ENCODE measurements at places on chromosomes 12 and 14.

DNA sequence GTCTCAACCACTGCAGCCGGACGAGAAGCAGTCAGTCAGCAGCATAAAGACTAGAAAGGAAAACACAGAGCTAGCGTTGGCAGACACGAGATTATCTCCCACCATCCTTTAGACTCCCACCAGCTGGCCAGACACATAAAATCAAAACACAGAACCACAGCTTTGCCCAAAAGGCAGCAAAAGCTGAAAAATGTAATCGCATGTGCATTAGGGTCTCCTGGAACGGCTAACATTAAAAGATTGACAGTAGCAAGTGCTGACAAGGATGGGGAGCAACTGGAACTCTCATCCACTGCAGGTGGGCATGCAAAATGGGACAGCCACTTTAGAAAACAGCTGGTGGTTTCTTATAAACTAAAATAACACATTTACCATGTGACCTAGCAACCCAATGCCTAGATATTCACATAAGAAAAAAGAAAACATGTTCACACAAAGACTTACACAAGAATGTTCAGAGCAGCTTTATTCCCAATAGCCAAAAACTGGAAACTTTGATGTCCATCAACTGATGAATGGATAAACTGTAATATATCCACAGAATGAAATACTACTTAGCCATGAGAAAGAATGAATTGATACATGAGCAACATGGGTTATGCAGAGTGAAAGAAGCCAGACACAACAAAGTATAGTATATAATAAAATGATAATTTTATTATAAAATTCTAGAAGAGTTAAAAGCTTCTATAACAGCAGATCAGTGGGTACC is 37.7 kb downstream of the NCOR2 start:
- DNase-seq = no peak

GRCh38 chr14:75820761-75821160 is 159.7 kb downstream of the TTLL5 start:
- DNase-seq = no peak

- no peak for DNase-seq
Observed at GRCh38 chr12:50190859-50191258, 23.7 kb upstream of the CERS5 start.

GRCh38 chr12:64835901-64836300 is 11.5 kb downstream of the TBC1D30 start:
- no peak for DNase-seq

DNA sequence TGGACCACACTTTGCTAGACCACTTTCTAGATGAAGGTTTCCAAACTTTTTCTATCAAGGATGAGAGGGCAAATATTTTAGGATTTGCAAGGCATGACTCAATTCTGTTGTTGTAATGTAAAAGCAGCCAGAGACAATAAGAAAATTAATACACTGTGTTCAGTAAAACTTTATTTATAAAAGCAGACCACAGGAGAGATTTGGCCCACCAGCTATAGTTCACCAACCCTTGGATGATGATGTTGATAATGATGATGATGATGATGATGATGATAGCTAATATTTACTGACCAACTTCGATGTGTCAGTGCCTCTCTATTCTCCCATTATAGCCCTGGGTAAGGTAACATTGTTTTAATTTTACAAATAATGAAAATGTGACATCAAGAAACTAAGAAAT is 156.5 kb downstream of the BTG1 start:
- no peak for DNase-seq

DNA sequence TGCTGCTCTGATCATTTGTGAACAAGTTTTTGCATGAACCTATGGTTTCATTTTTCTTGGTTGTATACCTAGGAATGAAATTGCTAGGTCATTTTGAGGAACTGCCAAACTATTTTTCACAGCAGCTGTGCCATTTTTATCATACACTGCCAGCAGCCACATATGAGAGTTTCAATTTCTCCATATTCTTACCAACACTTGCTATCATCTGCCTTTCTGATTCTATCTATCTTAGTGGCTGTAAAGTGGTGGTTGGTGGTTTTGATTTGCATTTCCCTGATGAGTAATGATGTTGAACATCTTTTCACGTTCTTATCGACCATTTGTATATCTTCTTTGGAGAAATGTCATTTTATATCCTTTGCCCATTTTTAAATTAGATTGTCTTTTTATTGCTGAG is 146.1 kb downstream of the C12orf75 start:
- no peak for DNase-seq

DNA sequence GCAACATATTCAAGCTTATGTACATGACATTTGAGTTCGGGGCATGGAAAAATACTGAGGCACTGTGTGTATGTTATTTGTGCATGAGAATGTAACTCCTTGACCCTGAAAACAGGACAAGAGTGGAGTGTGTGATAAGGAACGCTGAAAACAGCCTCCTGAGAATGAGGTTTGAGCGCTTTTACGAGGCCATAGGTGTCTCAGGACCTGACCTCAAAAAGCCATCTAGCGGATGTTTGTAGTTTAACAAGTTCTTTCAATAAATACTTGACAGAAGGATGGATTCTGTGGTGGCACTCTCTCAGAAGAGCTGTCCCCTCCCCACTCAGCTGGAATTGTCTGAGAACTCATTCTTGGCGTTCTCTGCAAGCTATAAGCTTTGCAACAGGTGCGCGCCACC is 350.5 kb upstream of the TMTC1 start:
- DNase-seq = no peak

DNA sequence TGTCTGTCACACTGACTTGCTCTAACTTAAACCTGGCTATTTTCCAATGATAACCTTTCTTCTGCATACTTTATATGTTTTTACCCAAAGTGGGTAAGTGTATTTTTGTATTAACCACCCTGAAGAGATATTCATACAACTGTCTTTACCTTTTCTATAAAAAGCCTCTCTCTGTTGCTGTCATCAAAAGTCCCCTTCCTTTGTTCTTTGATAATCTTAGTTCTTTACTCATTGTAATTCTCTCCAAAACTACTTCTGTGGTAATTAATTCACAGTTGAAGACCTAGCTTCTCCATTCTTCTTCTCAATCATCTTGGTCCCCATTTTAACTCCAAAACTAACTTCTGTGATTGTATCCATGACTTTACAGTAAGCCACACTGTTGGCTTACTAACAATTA is 479.7 kb upstream of the MGAT4C start:
- DNase-seq = no peak

GRCh38 chr12:98698603-98699463 is 53.7 kb downstream of the APAF1 start:
- peak; percentile 40 for DNase-seq

GRCh38 chr12:114038962-114039361 is 72.8 kb upstream of the RBM19 start:
- no peak for DNase-seq

DNA sequence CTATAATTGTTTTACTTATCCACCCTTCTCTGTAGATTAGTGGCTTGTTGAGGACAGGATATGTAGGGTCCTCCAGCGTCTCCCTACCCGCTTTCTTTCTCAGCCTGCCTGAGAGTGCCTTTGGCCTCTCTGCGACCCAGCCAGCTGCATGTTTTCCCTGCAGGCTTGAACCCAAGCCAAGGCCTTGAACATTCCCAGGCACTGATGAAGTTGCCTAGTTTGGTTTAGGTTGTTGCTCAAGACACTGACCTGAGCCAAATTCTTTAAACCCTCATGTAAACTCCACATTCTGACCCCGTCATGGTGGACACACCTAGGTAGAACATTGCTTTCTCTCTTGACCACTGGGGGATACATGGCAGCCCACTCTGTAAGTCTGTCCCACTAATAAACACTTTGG is 33.4 kb upstream of the TXNRD1 start:
- no peak for DNase-seq

DNA sequence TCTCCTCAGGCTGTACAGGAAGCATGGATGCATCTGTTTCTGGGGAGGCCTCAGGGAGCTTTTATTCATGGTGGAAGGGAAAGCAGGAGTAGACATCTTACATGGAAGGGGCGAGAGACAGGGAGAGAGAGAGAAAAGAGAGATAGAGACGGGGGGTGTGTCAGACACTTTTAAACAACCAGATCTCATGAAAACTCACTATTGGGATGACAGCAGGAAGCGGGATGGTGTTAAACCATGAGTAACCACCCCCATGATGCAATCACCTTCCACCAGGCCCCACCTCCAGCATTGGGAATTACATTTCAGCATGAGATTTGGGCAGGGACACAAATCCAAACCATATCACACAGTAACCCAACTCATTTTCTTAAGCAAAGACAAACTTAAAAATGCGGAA is 110.0 kb upstream of the EEA1 start:
- DNase-seq = no peak

DNA sequence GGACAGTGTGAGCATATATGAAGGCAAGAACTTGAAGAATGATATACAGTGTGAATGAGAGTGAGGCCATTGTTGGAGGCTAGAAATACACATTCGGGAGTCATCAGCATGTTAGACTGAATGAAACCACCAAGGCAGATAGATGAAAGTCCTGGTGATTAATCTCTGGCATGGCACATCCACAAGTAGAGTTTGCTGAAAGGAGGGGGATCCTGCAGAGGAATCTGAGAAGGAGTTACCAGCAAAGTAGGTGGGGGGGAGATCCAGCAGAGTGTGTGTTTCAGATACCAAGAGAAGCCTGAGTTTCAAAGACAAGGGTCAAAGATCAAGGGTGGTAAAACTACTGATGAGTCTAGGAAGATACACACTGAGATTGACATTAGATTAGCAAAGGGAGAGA is 426.7 kb upstream of the DCN start:
- DNase-seq = no peak

GRCh38 chr12:45547822-45548221 is 181.7 kb upstream of the ARID2 start:
- no peak for DNase-seq

GRCh38 chr12:119630223-119630780 is 36.7 kb downstream of the TMEM233 start:
- DNase-seq = no peak

DNA sequence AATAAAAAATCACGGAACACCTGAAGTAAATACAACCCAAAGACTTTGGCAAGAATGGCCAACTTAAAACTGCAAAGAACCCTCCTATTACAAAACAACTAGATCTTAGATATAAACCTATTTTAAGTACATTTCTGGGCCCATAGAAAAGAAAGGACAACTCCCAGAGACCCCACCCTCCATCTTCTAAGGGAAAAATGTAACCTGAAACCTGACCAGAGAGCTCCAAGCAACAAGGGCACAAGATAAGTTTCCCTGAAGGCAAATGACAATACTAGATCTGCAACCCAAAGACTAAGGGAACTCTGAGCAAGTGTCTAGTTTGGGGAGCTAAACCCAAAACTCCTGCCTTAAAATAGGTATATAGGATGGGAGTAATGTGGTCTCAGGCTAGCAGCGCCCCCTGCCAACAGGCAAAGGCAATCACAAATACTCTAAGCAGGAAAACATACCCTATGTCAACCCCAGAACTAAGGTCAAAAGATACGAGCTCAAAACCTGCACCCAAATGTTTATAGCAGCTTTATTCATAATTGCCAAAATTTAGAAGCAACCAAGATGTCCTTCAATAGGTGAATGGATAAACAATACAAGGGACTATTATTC is 218.9 kb downstream of the ITPR2 start:
- DNase-seq = no peak

DNA sequence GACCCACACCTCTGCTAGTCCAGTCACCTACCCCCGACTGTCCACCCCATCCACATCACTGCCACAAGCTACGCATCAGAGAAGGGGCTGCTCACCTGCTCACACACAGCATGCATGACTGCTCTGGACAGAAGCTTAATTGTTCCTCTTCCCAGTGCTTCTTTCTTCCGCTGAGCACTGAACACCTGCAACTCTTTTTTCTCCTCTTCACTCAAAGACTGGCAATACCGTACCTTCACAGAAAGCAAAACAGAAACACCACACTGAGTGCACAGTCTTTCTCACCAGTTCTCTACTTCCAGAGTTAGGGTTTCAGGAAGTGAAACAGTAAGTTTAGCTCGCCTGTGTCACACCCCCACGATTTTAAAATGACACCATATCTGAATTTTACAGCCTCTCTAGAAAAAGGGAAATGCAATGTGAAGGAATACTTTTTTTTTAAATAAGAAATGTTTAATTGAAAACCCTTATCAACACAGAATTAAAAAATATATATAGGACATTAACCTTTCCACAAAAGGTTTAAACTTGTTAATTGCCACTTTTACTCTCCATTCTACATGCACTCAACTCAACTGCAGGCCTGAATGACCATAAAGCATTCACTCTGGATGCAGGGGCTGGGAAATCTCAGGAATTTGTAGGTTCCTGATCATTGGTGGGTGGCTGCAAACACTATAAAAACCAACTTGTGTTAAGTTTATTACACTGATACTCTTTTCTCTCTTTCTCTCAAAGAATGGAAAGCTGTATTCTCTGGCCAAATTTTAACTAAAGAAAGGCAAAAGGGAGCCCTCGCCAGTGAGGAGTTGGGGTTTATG is 120.0 kb downstream of the PRICKLE1 start:
- DNase-seq = no peak

GRCh38 chr14:76917158-76917596 is 91.0 kb downstream of the LRRC74A start:
- no peak for DNase-seq

DNA sequence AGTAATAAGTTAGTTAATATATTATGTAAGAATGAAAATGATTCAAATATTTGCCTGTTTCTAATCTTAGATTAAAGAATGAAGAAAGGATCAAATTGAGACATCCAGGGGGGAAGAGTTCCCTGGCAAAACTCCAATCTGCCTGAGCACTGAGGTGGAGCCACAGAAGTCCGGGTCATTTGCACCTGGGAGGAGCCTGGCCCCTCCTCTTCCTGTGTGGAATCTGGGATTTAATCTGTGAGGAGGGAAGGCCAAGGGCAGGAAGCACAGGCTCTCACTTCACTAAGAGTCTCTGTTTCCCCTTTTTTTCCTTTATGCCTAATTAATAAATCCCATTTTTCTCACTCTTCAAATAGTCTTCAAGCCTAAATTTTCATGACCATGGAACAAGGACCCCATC is 599.5 kb downstream of the FLRT2 start:
- no peak for DNase-seq

- DNase-seq = peak; percentile 9
Observed at GRCh38 chr14:68293404-68293803, 473.8 kb downstream of the RAD51B start.

DNA sequence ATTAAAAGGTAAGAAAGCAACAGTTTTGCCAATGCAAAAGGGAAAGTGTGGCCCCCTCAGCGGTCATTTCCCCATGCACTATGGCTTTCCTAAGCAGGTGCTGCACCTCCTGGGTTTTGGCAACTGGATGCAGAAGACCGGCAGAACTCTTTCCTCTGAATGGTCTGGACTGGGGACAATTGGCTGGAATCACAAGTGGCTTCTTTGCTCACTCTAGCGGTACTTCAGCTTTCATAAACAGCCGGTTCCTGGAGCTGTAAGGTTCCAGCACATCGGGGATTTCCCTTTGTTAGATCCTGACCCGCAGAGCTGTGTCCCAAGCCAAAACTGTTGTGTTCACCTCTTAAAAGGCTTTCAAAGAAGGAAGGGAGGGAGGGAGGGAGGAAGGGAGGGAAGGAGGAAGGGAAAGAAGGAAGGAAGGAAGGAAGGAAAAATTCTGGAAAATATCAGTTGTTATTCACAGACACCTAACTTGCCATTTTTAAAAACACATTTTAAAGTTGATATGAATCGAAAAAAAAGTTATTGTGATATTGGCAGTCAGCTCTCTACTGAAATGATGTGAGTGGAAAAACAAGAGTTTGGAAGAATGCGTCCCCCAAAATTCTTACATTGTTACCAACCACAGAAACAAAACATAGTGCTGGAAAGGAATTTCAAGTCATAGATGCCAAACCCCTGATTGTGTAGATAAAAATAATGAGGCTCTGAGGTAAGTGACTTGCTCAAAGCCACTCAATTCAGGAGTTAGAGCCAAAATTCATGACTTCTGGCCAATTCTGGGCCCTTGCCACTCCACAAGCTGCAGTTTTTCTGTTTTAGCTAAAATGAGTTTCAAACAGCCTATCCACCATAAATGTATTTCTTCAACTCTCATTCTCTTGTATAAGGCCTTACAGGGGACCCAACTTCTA is 220.6 kb upstream of the HMGA2 start:
- peak; percentile 8 for DNase-seq

Data from NCI-H2029 treated with DMSO at 0.1 percent for 48 hours (cell line).